Stimulated activated naive CD8-positive, alpha-beta T cell treated with anti-CD3 and anti-CD28 coated beads, Interleukin-15, Interleukin-2, amounts not matched to agents 100 U/mL and 50 U/mL, for 24 hours (primary cell): ENCODE measurements at places on chromosomes 13 and 19.

DNA sequence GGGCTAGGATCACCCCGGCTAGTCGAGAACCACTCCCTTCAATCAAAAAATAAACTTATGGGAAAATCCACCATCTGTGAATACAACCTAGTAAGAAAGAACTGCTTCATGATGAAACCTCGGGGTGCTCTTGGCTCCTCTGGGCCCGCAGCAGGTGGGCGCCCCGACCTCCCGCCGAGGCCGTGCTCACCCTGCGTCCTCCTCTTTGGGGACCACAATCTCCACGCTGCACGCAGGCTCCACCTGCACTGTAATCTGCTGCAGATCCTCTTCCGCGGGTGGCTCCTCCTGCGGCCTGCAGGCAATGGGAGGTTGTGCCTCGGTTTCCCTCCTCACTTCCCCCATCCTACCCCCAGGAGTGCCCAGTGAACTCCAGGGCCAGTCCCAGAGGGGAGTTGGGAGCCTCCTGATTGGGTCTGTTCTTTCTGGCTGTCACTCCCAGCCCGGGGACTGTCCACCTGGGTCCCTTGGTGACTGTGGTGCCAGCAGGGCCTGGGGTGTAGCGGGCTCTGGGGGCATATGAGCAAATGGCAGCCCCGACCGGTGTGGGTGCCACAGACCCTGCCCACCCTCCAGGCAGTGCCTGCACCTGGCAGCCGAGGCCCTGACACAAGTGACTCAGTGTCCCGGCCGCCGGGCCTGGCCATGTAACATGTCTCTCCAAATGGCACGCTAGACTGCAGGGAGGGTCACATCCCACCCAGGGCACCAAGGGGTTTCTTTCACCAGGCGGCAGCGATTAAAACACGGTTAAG lies 15.1 kb upstream of the CACTIN start:
- no peak for DNase-seq

- DNase-seq = no peak
Observed at GRCh38 chr13:40113643-40114304, 458.3 kb downstream of the COG6 start.

GRCh38 chr19:38290631-38291147 lies 13.4 kb upstream of the C19orf33 start:
- no peak for DNase-seq

DNA sequence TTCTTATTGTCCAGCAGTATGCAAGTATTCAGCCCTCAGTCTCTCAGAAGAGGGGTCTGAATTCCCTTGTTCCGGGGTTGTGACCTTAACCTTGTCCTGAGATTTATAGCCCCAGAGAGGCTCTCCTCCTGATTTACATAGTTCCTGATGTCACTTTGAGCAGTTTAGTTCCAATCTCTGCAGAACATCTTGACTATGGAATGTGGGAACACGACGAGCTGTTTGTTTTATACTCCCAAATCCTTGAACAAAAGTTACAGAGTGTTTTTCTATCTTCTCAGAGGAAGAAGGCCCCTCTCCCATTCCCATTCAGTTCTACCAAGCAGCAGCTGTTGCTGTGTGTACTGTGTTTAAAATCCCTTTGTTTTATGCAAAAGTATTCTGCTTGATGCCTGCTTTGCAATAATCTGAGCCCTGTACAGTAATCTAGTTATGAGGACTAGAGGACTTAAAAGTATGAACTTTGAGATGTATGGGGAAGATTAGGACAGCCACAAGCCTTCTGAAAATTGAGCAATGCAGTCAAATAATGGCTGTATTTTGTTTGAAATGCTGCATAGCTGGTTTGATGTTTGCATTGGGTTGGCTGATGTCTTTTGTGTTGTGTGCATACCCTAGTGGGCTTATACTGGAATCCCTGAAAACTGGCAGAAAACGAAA lies 74.7 kb downstream of the KL start:
- no peak for DNase-seq

- DNase-seq = peak; percentile 65
Observed at GRCh38 chr13:99496184-99497142, 4.8 kb upstream of the TM9SF2 start.

GRCh38 chr19:14510311-14511228 lies 7.6 kb downstream of the DNAJB1 start:
- DNase-seq = no peak

- DNase-seq = no peak
Observed at GRCh38 chr13:28049880-28050875, 50.2 kb downstream of the FLT3 start.

DNA sequence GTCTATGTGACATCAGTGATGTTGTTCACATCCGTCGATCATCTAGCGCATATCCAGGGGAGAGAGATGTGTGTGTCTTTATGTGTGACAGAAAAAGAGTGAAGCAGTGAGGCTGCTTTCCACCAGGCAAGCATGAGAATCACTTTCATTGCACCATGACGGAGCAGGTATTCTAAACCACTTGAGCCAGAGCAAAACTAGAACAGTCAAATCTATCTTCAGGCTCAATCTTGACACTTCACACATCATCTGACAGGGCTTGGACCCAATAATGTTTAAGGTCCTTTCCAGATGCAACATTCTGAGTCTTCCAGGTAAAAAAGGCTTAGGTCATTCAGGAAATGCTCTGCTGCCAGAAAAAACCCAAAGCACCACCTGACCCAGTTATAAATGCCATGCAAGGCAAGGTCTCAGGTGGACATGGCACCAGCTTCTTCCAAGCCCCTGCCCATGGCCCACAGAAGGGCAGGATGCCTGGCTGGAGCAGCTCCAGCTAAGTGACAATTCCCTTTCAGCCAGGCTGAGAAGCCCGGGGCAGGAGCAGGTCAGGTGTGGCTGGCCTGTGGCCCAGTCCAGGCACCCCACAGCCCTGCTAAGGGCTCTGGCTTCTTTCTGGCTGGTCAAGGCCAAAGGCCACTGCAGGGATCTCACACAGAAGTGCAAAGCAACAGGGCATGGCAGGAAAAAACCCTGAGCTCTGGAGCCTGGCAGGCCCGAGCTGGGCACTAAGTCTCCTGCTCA lies 5.0 kb downstream of the ELAVL1 start:
- no peak for DNase-seq

GRCh38 chr13:38826182-38826813 lies 139.4 kb downstream of the FREM2 start:
- no peak for DNase-seq

DNA sequence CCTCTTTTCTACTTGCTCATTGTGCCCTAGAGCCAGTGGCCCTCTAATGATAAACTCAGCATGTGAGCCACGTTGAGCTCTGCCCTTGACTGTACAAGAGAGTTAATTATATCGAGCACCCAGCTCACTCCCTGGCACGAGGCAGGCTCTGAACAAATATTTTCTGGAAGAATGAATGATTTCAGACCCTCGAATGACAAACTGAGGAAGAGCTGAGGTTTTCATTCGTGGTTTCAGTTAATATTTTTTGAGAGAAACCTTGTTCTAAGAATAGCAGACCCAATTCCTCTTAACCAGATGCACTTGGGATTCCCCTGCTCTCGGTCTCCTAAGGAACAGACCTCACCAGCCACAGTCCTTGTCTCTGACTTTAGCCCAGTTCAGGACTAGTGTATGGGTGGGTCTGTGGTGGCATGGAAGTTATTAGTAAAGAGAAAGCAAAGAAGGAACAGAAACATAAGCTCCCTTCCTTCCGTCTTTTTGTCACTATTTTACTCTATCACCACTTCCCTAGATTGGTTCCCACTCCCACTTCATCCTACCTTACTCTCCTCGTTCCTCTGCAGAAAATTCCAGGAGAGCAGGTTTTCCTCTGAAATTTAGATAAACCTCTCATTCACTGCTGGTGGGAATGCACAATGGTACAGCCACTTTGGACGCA lies 22.1 kb upstream of the WDFY2 start:
- DNase-seq = peak; percentile 10

DNA sequence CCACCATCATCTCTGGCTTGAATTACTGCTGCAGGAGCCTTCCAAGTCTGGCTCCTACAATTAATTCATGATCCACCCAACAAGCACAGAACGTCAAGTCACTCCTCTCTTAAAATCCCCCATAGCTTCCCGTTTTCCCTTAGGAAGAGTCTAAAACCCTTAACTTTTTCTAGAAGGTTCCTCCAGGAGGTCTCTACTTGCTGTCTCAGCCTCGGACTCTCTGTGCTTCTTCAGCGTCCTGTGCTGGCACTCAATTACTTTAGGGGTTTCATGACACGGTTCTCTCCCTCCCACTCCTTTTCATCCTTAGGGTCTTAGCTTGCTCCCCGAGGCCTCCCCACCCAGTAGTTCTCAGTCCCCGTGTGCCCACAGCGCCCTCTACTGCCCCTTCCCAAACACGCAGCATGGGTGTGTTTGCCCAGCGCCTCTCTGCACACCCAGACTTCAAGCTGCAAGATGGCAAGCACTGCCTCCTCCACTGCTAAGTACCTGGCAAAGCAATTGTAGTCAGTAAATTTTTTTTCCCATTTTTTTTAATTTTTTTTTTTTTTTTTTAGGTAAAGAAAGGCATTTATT lies 25.8 kb upstream of the MAP3K10 start:
- DNase-seq = peak; percentile 81

DNA sequence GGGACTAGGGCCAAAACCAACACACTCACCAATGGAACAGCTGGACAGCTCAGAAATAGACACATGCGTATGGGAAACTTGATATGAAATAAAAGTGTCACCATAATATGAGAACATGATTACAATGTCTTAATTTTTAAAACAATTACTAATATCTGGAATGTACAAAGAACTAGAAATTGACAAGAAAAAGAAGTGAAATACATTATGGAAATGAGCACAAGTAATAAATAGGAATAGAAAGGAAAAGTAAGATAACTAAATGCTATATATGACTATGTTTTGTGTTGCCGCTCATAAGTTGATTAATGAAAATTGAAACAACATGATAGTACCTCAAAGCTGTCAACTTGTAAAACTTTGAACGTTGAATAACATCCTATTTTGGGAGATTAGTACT lies 801.1 kb downstream of the SLITRK5 start:
- no peak for DNase-seq

DNA sequence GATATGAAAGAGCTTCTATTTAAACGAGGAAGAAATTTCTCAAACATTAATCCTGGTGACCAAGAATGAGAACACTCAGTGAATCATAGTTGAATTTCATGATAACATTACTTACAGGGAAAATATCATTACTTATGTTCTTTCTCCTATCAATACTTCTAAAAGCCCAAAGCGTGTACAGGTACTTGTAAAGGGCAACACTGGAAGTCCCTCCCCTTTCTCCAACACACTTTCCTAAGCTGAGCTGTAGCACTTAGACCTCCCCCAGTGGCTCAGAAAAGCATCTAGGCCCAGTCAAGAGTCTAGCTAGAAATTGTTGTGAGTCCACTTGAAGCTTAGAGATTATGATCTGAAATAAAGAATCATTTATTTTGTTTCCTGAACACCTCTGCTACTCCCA lies 150.7 kb downstream of the ABCC4 start:
- DNase-seq = no peak

DNA sequence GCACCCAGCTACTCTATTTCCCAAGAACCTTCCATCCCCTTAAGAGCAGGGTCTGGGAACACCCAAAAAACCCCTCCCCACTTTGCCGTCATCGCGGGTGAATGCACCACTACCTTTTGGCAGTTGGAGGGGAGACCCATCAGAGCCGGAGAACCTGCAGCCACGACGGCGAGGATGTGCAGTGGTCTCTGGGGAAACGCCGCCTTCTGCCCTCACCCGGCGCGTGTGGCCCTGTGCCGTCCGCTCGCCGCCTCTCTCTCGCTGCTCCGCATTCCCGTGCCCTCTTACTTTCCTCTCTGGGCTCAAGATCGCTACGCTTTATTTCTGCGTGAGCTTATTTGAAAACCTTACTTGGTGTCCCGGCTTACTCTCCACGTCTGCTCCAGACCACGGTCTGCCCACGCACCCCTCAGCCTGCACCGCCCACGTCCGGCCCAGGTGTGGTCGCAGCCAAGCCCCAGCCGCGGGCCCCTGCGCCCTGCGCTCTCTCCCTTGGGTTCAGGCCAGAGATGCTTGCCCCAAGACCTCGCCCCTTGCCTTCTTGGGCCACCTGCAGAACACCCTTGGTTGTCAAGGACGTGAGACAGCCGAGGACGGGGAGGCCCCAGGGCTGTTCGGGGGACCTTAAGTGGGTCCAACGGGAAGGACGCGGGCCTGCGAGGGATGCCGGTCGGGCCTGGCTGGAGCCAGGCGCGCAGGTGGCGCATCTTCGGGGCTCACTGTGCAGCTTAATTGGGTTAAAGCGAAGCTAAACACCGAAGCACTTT lies 2.0 kb upstream of the MAB21L1 start:
- DNase-seq = no peak

GRCh38 chr13:21242236-21242635 lies 65.8 kb downstream of the MRPL57 start:
- no peak for DNase-seq
